Activated T-helper 17 cell treated with anti-CD3 and anti-CD28 coated beads, Interleukin-2, amount 50 U/mL, for 72 hours (primary cell): ENCODE measurements at places on chromosomes 6 and 20. TPM values are rescaled to one million over a fixed set of nuclear protein-coding genes. Genes with fewer than 3 reads are reported as not detected.

Gene ZC2HC1B
- total RNA-seq = not detected

DNA sequence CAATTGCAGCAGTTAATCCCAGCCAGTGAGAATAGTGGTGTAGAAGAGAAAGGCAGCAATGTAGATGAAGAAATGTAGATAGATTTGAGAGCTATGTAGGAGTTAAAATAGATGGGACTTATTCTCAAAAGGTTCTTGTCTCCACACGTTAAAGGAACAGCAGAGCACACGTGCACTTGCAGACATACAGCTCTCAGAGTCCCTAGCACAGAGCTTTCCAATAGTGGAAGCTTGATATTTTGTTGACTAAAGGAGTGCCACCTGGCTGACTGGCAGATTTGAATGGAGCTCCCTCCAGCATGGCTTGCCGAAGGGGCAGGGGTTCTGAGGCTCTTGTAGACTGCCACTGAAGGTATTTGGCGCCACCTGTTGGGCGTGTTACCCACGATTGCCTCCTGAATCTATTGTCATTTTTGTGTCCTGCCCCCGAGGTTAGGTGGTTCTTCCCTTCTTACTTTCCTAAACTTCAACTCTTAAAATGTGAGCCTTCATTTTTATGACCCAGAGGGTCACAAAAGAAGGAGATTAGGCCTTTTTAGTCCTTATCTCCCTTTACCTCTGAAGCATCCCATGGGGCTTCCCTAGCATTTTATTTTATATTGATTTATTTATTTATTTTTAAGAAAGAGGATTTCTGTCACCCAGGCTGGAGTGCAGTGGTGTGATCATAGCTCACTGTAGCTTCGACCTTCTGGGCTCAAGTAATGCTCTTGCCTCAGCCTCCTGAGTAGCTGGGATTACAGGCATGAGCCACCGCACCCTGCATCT, 16.4 kb downstream of the BRD2 start:
- ATAC-seq = peak; percentile 74

Gene LRRC1
- total RNA-seq = 1.7 TPM

Gene HSF2
- total RNA-seq = 11.6 TPM

Gene RAD21L1
- not detected for total RNA-seq

Gene GMPR
- 0.30 TPM for total RNA-seq

DNA sequence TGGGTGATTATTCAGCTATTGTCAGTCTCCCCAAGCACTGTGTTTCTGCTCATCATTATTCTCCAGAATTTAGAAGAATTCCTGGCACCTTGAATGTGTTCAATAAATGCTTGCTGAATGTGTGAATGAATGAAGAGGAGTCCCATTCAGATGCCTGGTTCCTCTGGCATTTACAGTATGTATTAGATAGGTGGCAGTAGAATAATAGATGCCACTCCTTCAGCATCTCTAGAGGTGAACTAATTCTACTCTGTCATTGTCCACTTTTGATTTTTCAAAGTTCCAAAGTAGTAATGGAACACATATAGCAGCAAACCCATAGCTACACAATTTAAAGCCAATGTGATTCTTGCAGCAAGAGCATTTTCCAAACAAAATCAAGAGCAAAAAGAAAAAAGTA, 118.9 kb upstream of the CEP162 start:
- no peak for ATAC-seq

Gene C20orf144
- total RNA-seq = 0.26 TPM

GRCh38 chr6:27865850-27866356, 46.3 kb downstream of the OR2B2 start:
- ATAC-seq = peak; percentile 17

Gene EDN1
- 0.13 TPM for total RNA-seq
